Cerebellar nuclear complex (tissue), 1 donor: ENCODE measurements at places on chromosomes 2 and 18.
A peak's percentile ranks its signal among the peaks of the same experiment; 100 is the strongest.

DNA sequence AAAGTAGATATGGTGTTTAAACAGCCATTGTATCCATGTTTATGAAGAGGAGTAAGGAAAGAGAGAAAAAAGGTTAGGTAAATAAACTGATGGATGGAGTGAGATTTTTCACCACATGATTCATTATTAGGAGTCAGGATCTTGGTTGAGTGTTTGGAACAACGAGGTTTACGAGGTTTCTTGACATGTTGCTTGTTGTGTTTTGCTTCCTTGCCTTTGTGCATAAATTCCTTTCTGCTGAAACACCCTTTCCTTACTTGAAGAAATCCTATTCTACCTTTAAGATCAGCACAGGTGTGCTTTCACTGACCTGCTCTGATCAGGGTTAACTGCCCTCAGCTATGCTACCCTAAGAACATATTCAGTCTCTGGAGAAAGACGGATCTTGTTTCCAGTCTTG, 66.6 kb downstream of the EFEMP1 start:
- DNase-seq = no peak

GRCh38 chr18:70294471-70295191, 5.8 kb downstream of the SOCS6 start:
- no peak for DNase-seq

- no peak for DNase-seq
Observed at GRCh38 chr2:12960671-12961070, 243.9 kb downstream of the TRIB2 start.

DNA sequence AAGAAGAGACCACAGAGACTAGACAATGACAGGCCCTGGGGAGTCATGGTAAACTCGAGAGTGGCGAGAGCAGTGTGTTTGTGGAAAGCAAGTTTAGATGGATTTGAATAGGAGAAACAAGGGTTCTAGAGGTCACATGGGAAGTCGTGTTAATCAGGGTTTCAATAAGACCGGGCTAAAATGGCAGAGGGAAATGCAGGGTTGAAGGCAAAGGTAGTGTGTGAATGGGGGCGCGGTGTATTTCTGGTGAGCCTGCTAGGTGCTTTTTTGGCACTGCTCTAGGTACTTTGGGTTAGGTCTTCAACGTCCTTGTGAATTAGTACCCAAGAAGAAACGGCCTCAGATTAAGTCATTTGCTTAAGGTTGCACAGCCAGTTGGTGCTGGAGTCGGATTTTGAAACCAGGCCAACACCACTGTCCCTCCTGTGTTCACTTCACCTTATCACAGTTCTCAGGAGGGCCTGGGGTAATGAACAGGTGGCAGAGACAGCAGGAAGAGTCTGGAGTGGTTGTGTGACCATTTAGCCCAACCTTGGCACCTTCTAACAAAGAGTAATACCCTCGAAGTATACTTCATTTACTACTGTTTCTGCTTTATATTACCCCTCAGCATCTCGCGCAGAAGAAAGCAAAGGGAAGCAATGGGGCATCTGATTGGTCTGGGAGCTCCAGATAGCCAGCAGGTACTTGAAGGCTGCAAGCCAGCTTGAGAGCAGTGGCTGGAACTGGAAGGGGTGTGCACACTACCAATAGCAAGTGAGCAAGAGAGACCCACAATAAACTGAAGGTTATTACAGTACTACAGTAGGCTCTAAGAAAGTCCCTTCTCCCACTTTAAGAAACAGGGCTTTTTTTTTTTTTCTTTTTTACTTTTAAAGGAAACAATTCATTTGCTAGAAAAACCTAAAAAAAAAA, 33.4 kb upstream of the GAREM2 start:
- DNase-seq = no peak

DNA sequence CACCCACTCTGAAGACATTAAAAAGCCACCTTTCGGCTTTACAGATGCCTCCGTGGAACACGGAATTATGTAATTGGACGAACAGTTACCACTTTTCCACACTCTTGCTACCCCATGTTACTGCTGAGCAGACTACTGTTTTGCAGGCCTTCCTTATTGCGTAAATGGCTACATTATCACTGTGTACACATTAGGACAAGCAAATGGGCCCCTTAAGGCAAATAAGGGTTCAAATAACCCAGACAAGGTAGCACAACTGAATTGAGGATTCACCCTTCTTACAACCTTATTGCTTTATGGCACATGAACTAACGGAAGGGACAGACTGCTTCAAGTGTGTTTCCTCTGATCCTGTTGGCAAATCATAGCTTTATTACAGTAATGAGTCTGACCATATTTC, 832.2 kb upstream of the FANCL start:
- no peak for DNase-seq

DNA sequence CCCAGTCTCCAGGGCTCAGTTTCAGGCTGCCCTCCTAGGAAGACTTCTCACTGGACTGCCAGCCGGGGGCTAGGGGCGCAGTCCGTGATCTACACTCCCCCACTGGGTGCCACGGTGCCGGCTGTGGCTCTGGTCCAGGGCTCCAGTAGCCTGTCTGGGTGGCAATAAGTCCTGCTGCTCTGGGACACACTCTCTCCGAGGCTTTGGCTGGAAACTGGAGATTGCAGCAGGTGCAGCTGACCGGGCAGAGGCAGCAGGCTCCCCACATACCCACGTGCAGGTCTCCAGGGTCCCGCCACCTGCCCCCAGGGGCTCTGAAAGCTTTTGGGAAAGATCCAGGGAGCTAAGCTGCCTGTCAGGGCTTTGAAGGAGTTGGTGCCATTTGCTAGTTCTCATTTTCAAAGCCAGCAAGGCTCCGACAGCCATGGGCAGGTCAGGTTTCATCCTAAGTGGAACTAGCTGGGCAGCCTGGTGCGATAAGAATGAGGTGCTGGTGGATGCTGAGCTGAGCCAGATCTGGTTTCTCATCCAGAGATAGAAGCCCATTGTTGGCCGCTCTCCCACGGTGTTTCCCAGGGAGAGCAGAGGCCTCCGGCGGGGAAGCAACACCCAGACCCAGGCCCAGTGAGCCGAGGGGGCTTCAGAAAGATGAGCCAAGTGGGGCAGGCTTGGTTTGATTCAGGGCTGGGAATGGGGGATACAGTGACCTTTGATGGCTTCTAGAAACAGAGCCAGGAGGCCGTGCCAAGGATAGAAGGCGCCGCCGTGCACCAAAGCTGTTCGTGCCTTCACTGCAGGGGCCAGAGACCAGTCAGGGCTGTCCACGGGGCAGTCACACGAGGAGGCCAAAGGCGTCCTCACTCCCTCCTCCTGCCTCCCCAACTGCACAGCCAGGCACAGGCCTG, 141.7 kb upstream of the GPC1 start:
- no peak for DNase-seq

GRCh38 chr2:166000401-166000800, 46.8 kb upstream of the TTC21B start:
- no peak for DNase-seq

- DNase-seq = no peak
Observed at GRCh38 chr2:108184419-108184818, 55.3 kb upstream of the SULT1C3 start.

GRCh38 chr18:58559427-58560186, 69.3 kb downstream of the ALPK2 start:
- no peak for DNase-seq

DNA sequence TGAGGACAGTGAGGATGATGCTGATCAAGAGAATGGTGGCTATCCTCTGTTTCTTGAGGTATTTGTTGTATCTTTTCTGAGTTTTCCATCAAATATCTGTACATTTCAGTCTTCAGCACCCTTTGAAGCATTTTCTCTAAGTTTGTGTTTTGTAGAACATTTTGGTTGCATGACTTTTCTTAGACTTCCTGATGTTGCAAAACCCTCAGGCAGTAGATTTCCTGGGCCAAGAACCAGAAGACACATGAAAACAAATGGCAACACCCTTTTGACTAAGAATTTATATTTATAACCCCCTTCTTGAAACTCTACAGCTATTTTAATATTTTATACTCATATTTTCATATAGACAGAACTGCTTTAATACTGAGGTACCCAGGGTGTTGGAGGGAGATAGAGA, 16.2 kb downstream of the HNMT start:
- no peak for DNase-seq

DNA sequence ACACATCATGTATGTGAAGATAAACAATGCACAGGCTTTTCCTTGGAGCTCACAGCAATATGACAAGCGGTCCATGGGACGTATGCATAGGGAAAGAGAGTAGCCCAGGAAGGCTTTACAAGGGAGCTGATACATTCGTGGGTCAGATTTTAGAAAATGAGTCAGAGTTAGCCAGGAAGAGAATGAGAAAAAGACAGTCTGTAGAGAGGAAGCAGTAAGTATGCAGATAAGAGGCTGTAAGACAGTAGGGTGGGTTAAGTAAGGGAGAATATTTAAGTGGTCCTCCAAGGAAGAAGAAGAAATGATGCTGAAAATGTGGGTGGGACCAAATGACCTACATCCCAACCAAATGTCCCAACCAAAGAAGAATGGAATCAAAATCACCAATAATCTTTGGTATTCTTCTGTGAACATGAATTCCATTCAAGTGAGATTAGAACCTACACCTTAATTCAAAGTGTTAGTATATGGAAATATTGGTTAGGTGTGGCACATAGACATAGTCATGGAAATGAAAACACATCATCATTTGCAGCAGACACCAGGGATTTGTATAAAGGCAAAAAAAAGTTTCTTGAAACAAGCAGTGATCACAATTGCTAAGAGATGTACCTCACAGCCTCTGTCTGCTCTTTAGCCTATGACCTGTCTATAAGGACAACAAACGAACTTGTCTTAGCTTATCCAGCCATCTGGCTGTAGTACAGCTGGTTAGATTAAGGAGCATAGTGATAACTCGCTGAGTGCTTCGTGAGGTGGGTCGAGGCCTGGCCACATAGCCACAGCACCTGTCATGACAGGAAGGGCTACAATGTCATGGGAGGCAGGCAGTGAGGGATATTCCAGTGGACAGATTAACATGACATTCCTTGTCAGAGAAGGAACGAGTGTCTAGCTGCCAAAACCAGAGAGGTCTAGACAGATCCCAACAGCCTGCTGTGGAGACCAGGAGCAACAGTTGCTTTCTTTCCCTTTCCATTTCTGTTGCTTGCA, 133.6 kb downstream of the ALK start:
- DNase-seq = no peak

GRCh38 chr2:238240757-238241711, 1.2 kb upstream of the HES6 start:
- peak; percentile 8 for DNase-seq

DNA sequence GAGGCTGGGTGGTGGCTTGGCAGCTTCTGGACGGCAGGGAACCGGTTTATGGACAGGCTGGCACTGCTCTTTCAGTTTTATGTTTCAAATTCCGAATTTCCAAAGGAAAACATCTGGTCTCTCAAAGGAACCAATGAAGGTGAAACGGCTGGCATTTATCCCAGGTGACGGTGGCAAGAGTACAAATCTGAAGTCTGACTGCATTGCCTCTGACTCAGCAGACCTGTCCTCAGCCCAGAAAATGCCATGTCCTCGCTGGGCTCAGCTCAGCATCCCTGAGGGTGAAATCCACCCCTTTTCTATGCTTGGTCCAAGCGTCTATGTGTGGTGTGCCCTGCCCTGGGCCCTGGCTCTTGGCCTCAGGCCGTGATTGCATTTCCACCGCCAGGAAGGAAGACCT, 38.1 kb downstream of the NAPG start:
- DNase-seq = no peak

DNA sequence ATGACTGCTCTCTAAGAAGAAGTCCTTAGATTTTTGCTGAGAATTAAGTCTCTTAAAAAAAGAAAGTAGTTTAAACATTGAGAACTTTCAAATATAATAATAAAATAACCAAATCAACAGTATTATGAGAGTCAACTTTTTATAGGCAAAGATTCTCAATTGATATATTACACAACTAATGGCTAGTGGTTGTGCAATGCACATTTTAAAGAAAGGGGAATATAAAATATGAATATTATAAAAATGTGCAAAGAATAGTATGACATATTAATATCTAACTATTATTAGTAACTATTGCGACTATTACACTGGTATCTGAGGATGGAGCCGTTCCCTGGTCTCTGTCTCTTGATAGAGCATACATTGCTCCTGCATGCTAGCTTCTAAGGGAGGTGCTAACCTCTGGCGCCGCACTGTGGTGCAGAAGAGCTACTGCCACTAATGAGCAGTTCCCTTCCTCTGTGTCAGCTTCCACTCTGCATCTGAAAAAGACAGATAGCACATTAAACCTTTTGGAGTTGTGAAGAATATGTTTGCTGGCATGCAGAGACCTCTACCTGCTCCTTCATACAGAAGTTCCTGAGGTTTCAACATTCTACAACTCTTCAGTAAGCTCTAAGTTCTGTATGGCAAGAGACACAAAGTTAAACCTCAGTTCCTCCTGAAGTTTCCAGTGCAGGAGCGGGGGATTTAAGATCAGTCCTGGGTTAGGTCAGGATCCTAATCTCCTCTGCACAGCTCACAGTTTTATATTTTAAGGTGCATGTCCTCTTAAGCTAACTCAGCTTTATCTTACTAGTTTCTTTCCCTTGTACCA, 3.5 kb upstream of the SLC9A2 start:
- DNase-seq = no peak
